ENCODE measurements at places on chromosomes 12 and 14. TPM values are rescaled to one million over a fixed set of nuclear protein-coding genes. Genes with fewer than 3 reads are reported as not detected.
A peak's percentile ranks its signal among the peaks of the same experiment; 100 is the strongest.

The ADAM20 gene
- total RNA-seq, result 0.35 TPM

The MUCL1 gene
- total RNA-seq, result not detected

The SLCO1B1 gene
- 137 TPM for total RNA-seq

The C1QL4 gene
- not detected for total RNA-seq

The NYNRIN gene
- total RNA-seq, result 3.7 TPM

The PSEN1 gene
- 22.5 TPM for total RNA-seq

The KLRD1 gene
- total RNA-seq, result 0.99 TPM

The LUM gene
- 5.1 TPM for total RNA-seq

GRCh38 chr12:15146585-15146984, 74.6 kb downstream of the RERG start:
- DNase-seq, result peak; percentile 52

DNA sequence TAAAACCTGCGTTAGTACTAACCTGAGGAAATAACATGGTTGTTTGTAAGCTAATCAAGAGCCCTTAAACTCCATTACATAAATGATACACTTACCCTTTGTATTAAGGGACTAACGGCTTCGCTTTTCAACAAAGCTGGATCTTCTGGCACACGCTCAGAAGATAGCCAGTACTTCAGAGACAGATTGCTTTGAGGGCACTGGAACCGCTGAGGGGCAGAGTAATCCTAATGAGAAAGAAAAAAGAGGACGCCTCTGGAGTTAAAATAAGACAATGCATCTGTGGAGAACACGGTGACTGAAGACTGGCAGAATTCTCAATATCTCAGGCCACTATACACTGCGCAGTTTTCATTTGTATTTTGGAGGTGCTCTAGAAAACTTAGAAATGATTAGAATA, 1.5 kb upstream of the KTN1 start:
- no peak for DNase-seq

DNA sequence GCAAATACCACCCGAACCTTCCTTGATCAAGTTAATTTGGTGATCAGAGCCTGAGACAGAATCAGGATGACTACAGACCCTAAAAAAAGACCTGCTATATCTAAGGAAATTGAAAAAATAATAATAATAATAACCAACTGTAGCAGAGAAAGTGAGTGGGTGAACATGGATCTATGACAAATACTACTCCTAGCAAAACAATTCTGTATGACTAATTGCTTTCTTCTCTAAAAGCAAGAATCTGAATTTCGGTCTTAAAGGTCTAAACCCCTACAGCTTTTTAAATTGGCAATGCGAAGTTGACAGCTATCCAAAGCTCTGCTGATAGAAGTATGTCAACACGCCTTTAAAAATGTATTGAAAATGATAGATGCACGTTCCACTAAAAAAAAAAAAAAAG, 102.2 kb downstream of the PRKAB1 start:
- DNase-seq, result no peak

GRCh38 chr12:73452672-73453469, 1084.8 kb upstream of the ATXN7L3B start:
- DNase-seq, result no peak

DNA sequence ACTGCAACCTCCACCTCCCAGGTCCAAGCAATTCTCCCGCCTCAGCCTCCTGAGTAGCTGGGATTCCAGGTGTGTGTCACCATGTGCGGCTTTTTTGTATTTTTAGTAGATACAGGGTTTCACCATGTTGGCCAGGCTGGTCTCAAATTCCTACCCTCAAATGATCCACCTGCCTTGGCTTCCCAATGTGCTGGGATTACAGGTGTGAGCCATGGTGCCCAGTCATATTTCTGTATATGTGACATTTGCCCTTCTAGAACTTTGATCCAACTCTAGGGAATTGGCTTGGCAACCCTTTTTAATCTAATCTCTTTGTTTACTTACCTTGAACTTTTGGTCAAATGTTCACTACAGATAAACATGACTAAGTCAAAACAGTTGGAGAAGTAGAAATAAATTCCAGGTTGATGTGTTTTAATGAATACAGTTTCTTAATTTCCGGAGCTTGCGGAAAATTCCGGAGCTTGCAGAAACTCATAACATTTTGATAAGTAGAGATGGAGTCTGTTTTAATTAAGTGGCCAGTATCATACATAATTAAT, 11.5 kb upstream of the PEBP1 start:
- no peak for DNase-seq

GRCh38 chr12:7144414-7145120, 14.4 kb downstream of the CLSTN3 start:
- peak; percentile 39 for DNase-seq

- DNase-seq, result no peak
Observed at GRCh38 chr12:88932457-88932856, 352.2 kb upstream of the KITLG start.

DNA sequence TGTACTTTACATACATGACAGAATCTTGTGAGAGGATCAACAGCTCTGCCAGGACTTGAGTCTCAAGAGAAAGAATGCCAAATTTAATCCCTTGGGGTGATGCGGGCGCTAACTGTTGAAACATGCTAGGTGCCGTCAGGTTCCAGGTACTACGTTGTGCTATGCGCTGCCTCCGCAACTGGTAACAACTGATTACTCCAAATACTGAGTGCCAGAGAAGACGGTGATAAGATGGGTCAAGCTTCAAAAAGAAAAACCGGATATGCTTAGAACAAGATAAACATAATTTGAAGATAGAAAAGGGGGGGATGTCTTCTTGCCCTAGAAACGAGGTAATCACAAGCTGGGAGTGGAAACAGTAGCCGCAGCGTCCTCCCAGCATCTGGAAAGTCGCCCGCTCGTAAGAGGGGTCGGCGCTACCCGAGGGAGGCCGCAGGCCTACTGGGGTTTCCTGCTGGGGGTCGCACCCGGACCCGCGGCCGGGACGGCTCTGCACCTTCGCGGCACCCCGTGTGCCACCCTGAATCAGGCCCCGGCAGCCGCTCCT, 678 bp downstream of the ZBTB25 start:
- no peak for DNase-seq

GRCh38 chr14:44963775-44964380, 1.9 kb downstream of the TOGARAM1 start:
- no peak for DNase-seq

DNA sequence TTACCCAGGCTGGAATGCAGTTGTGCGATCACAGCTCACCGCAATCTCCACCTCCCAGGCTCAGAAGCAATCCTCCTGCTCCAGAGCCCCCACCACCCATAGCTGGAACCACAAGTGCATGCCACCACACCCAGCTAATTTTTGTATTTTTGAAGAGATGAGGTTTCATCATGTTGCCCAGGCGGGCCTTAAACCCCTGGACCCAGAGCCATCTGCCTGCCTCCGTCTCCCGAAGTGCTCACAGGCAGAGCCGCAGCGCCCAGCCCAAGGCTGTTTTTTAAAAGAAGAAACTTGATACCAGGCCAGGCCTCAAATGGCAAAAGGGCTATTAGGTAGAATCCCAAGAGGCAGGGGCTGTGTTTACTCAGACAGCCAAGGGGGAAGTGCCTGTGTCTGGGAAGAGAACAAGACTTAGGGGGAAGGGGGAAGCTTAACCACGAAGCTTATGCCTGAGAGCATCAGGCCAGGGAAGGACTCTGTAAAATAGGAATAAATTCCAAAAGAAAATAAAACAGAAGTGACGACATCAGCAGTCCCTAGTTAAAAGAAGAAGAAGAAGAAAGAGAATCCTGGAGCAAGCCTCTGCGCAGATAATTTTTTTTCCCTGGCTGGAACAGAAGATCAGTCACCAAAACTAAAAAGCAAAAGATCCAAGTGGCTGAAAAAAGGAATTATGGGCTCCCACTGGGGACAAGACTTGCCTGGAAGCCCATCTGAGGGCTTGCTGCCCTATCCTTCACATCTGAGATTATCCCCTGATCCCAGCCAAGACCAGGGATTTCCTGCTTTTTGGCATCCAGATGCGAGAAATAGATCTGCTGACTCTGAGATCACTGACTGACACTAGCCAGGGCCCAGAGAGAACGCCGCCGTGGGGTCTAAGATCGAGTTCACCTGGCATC, 170.5 kb downstream of the NDUFA12 start:
- DNase-seq, result no peak

DNA sequence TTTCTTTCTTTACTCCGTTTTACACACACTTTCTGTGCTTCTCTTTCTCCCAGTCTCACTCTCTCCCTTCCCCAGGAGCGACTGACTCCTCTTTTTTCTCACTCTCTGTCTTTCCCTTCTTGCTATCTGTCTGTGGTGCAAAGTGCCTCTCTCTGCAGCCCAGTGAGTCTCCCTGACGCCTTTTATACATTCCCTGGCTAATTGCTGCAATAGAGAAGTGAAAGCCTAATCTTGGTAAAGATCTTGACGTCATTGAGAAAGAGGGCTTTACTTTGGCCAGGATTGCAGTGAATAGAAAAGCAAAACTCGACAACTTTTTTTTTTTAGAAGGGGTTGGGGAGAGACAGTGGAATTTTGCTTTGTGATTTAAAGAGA, 706 bp upstream of the DIO2 start:
- DNase-seq, result no peak

DNA sequence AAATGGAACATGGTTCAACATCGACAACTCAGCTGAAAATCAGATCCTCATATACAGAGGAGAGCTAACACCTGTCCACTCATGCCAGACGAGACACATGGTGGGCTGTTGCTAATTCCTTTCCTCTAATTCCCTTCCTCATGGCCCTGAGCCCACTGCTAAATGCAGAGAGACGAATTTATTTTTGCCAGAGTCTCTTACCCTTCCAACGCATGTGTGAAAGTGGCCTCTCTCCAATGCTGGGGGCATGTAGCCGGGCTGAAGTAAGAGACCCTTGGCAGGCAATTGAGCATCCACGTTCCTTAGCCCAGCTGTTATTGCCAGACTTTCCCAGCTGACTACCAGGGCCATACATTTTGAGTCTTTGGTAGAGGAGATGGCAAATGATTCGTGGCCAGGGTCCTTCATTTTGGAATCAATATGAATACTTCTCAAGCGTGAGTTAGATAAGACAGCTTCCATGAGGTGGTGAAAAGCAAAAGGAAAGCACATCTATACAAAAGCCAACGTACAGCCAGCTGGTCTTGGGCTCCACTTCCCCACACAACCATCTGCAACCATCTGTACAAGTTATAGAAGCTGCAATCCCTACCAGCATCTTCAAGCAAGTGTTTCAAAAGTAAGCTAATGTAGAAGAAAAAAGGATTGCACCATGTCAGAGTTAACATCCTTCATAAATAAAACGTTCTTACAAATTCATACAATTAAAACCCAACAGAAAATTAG, 28.6 kb downstream of the CORO1C start:
- DNase-seq, result no peak

- no peak for DNase-seq
Observed at GRCh38 chr14:64053694-64054669, 201.2 kb downstream of the SYNE2 start.

DNA sequence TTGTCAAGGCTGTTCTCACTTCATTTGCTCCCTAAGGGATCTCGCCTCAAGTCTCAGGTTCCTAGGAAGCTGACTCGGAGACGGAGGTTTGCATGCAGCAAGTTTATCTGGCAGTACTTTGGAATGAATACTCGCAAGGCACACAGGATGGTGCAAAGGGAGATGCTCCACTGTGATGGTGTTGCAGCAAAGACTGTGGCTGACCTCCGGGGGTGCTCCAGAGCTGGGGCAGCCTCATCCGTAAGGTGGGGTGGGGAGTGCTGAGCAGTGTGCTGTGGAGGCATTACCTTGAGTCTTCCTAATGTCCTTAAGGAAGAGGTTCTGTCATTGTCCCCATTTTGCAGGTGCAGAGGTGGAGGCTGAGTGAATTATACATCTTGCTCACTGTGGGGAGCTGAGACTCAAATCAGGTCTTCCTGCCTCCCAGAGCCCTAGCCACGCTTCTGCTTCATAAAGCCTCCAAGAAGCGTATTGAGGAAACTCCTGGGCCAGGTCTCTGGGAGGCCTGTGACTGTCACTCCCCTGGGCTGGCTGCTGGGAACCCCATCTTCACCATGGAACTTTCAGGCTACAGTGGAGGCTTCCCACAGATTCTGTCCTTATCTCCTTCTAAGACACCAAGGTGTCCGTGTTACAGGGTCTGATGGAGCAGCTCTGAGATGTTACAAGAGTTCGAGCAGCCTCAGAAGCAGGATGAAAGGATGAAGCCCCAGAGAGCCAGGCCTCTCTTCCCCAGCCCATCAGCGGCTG, 39.5 kb downstream of the GALNT16 start:
- DNase-seq, result no peak

DNA sequence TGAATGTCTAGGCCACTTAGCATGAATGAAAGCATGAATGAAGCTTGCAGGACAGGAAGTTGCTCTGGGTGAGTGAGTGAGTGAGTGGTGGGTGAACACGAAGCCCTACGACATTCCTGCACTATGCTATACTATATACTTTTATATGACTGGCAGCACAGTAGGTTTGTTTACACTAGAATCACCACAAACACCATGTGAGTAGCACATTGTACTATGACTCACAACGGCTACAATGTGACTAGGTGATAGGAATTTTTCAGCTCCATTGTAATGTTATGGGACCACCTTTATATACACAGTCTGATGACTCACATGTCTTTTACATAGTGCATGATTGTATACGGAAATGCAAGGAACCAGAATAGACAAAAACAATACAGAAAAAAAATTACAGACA, 1480.2 kb downstream of the AACS start:
- no peak for DNase-seq

GRCh38 chr12:41795910-41796309, 348.8 kb downstream of the GXYLT1 start:
- DNase-seq, result no peak

DNA sequence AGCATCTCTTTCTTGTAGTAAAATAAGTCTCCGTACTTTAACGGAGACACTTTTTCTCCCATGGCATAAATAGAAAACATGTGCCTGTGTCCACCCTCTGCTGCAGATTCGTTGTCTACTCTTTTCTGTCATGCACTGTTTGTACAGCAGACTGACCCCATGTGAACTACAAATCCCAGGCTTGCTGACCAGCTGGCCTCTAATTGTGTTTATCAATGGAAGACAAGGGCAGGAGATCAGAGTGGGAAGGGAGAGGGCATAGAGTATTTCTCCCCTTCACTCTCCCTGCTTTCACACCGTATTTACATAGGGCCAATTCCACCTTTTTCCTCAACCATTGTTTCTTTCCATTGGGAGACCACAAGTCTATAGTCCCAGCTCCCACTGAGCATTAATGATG, 31.0 kb upstream of the TMTC2 start:
- DNase-seq, result no peak

GRCh38 chr12:132106921-132107320, 37.2 kb downstream of the DDX51 start:
- no peak for DNase-seq

DNA sequence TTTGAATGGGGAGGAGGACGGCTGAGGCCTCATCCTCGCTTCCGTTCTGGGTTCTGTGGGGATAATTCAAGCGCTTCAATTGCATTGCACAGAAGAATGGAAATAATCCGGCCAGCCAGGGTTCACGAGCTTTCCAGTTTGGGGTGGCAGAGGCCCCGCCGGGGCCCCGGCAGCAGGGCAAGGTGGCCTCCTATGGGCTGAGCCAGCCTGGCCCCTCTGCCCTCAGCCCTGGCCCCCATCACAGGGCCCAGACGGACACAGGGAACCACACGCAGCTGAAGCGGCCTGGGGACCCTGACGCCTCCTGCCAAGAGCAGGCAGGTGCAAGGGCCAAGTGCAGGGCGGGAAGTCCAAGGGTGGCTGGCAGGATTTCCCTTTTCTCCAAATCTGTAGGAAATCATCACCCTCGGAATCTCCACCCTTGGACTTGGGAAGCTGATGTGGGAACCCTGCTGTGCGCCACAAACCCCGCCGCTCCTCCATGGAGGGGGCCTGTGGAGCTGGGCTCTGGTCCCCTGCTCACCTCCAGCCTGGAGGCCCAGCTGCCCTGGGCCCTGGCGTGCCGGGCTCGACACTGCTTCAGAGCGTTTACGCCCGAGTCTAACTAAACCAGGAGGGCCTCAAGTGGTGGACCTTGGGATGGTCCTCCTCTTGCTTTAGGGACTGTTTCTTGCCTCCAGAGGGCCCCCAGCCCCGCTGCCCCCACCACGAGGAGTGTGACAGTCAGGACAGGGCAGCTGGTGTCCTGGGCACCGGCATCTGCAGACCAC, 78.4 kb downstream of the MOK start:
- no peak for DNase-seq
